ENCODE measurements at places on chromosomes 12 and 14.

- no peak for DNase-seq
Observed at GRCh38 chr14:37708481-37708880, 113.1 kb downstream of the TTC6 start.

- DNase-seq, result no peak
Observed at GRCh38 chr14:65444230-65444629, 31.7 kb downstream of the FUT8 start.

- DNase-seq, result peak; percentile 92
Observed at GRCh38 chr14:22871224-22872032, at the start of gene LRP10. TSS of gene LRP10 (plus strand) at chr14:22871740. CDS start at chr14:22872304, 564 bp downstream.

- peak; percentile 80 for DNase-seq
Observed at GRCh38 chr14:58919217-58919616, 269.2 kb upstream of the DAAM1 start.

DNA sequence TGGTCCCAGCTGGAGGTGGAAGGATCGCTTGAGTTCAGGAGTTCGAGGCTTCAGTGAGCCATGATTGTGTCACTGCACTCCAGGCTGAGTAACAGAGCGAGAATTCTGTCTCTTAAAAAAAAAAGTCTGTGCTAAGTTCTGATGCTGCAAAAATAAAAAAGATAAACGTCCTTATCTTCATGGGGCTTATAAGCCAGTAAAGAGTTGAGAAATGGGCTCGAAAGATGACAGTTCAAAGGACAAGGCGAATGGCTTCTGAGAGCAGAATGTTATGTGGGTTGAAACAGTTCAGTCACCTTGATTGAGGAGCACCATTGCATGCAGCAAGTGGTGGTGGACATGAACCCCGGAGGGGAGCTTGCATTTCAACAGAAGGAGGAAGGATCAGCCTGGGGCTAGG lies 4.7 kb downstream of the TSPAN9 start:
- no peak for DNase-seq

- DNase-seq, result no peak
Observed at GRCh38 chr14:104929268-104930230, 4.9 kb downstream of the PLD4 start.
